RCC 7860 (cell line): ENCODE measurements at places on chromosomes 13 and 19.

- DNase-seq: no peak
Measured at GRCh38 chr13:38264363-38265131, 85.1 kb upstream of the UFM1 start.

- no peak for DNase-seq
Measured at GRCh38 chr19:47673426-47673825, 39.8 kb upstream of the EHD2 start.

DNA sequence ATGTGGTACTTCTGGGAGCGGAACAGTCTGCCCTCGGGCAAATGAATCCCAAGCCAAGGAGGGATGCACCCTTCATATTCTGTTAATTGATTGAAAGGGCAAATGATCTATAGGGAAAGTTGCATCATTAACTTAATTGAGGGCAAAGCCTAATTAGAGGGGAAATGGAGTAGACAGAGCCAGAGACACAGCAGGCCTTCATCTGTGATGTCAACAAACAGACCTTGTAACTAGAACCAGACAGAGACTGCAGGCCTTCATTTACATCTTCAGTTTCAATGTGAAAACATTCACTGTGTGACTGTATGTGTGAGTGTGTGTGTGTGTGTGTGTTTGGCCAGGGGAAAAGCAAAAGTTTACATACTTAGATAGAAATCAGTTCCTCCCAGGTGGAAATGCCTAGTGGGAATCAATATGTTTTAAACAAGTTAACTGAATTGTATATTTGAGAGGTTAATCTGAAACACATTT, 126.4 kb downstream of the SPRY2 start:
- no peak for DNase-seq

- DNase-seq: no peak
Measured at GRCh38 chr13:37100731-37101130, 4.7 kb downstream of the CSNK1A1L start.

DNA sequence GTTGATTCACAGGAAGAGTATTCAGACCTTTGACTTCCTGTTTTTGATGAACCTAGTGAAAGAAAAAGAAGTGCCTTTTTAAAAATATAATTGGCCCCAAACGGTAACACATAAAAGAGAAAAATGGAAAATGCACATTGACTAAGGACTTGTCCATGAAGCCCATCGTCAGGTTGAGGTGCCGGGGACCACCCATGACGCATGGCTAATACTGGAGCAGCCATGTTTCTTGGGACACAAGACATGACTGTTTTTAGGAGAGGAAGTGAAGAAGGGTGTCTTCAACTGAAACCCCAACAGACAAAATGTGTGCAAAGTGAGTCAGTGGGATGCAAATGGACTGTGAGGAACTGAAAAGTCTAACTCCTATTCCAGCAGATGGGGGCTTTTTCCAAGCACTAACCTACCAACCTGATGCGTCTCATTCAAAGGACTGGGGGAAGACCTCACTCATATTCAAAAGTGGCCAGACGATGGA, 459.4 kb downstream of the FOXO1 start:
- no peak for DNase-seq

DNA sequence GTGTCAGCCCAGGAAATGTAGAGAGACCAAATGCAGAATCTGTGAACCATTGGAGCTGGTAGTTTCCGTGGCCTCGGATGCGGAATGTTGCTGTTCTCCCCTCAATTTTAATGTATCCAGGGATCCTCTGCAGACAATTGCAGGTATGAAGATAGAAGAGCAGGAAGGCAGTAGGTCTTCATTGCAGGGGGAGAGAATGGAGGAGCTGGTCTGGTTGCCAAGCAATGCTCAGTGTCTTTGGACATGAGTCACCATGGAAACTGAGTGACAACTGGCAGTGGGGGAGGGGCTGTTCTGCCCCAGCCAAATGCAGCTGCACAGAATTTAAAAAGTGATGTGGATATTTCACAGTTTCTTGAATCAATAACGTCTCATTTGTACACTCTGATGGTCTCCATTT, 56.1 kb upstream of the ZNF835 start:
- no peak for DNase-seq

DNA sequence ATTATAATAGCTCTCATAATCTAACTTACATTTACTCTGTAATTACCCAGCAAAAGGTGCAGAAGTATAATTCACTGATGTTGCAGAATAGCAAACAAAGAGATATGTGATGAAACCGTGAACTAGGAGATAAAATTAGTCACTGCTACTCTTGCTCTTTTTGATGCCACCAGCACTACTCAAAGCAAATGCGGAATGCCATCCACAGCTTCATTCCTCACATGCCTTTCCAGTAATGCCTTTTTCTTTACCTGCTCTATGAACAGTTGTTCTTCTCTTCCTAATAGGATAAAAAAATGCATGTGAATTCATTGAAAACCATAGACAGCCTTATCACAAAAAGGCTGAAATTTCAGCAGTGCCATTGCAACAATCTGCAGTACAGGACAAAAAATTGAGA, 1129.5 kb downstream of the DIAPH3 start:
- DNase-seq: no peak
